ENCODE measurements at places on chromosomes 6 and 20.

GRCh38 chr6:85464722-85465150, 14.9 kb downstream of the NT5E start:
- no peak for DNase-seq

- peak; percentile 86 for DNase-seq
Observed at GRCh38 chr20:36544134-36545018, 3.1 kb downstream of the MYL9 start.

DNA sequence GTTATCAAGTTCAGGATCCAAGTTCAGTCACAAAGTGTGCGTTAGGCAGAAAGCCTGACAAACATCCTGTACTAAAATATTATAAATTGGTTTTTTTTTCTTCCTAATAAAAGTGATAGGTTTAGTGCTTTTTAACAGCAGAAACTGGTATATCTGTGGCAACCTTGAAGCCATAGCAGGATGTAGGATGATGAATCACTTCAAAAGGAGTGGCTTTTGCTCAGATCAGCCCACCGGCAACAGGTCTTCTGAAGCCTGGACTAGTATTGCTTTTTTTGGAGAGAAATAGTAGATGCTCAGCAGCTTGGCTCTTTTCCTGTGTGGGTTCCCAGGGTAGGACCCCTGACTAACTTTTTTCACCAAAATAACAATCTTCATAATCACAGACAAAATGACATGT, 190.8 kb downstream of the EPM2A start:
- no peak for DNase-seq

DNA sequence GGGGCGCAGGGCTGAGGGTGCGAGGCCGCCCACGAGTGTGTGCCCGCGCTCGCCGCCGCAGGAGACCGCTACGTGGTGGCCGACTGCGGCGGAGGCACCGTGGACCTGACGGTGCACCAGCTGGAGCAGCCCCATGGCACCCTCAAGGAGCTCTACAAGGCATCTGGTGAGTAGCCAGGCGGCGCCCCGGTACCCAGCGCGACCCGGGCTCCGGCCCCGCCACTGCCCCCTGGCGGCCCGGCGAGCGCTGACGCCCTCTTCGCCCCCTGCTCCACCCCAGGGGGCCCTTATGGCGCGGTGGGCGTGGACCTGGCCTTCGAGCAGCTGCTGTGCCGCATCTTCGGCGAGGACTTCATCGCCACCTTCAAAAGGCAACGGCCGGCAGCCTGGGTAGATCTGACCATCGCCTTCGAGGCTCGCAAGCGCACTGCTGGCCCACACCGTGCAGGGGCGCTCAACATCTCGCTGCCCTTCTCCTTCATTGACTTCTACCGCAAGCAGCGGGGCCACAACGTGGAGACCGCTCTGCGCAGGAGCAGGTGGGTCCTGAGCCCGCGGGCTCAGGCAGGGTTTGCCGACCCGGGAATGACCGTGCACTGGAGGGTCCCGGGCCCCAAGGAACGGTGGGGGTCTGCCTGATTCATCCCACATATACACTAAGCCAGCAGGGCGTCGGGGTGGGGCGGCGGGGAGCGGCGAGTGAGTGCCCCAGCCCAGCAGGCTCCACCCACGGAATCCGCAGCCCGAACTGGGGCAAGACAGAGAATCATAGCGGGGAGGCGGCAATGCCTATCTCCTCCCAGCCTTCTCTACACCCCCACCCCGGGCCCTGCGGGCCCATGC, 17.4 kb downstream of the HSPA12B start:
- DNase-seq, result no peak

DNA sequence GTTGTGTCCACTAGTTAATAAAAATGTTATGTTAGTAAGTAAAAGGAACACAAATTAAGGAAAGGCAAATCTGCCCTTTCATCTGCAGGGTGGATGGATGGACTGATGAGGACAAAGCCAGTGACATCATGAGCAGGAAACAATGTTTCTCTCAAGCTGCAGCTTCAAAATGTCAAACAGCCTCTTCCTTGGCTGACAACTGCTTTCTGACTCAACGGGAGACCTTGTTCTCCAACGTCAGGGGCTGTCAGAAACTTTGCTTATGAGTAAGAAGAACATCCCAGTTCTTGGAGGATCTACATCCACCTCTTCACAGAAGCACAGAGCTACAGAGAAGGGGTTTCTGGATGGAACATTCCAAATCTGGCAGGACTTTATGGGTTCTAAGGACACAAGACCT, 6.0 kb downstream of the CST2 start:
- no peak for DNase-seq

GRCh38 chr20:43477193-43477592, 19.5 kb downstream of the SRSF6 start:
- DNase-seq, result no peak

GRCh38 chr6:6865611-6866010, 242.2 kb upstream of the RREB1 start:
- no peak for DNase-seq

DNA sequence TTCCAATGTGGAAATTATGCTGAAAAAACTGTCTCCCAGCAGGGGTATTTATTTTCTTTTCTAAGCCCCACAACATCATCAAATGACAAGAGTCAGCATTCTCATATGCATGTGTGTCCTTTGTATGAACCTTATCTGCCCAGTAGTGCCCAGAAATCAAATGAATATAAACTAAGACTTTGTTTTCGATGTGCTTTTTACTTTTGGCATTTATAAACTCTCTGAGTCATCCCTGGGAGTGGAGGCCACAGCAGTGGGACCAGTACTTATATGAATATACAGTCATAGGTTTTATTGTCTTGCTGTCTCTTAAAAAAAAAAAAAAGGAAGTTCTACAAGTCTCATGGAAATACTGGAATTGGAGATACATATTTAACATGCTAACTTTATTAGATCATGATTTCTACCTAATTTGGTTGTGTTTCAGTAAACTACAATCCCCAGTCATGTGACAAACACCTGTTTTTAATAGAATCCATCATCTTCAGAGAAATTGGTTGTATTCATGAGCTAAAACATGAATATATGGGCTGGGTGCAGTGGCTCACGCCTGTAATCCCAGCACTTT, 99.2 kb upstream of the TMEM181 start:
- peak; percentile 70 for DNase-seq

GRCh38 chr6:144777249-144777648, 492.1 kb downstream of the UTRN start:
- no peak for DNase-seq

DNA sequence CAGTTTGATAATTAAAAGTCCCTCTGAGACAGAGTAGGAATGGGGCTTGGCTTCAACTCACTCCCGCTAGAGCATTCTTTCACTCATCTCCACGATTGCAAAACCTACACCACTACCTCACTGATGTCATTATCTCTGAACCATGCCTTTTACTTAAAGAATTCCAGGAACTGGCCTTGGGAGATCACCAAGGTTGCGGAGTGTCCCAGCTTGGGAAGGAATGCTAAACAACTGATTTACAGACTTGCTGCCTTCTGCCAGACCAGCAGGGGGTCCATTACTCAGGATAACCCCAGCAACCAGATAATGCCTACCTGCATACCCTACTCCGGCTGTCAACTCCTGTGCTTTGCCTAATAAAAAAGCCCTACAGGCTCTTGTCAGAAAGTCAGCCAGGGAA, 102.2 kb upstream of the RALGAPA2 start:
- no peak for DNase-seq

DNA sequence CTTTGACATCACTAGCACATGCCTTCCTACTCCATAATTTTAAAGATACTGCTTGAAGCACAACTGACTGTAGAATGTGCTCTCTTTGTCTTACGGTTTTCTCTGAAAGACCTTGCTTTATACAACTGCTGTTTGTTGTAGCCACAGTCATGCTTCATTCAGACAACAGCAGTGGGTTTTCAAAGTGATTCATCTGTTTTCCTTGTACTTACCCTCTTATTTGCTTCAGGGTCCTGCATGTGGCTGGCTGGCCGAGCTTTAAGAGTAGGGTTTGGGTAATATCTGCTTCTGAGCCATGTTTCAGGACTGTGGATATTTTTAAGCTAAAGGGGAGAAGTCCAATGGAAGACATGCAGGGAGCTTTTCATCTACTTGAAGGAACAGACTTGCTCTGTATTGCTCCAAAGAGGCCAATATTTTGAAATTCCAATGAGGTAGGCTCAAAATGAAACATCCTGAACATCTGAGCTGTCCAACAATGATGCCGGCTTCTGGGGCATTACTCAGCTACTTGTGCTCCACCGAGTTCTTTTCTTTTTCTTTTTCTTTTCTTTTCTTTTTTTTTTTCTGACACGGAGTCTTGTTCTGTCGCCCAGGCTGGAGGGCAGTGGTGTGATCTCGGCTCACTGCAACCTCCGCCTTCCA, 160.2 kb upstream of the SGK1 start:
- DNase-seq, result no peak

GRCh38 chr6:33151050-33151449, 41.2 kb downstream of the COL11A2 start:
- DNase-seq, result no peak

GRCh38 chr6:139371421-139372203, 2.8 kb downstream of the CITED2 start:
- no peak for DNase-seq

GRCh38 chr6:150118203-150118602, 24.6 kb upstream of the PPP1R14C start:
- no peak for DNase-seq

DNA sequence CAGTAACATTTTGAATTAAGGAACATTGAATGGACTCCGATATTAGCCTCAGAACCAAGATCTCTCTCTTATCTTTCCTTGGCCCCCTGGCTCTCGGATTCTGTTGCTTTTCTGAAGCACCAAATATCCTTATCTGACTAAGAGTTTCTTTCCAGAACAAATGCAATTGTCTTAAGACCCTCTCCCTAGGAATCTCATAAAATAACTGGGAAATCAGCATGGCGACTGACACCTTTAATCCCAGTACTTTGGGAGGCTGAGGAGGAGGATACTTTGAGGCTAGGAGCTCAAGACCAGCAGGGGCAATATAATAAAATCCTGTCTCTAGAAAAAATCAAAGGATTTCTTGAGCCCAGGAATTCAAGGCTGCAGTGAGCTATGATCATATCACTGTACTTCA, 984.5 kb downstream of the HACE1 start:
- no peak for DNase-seq

GRCh38 chr6:151962246-151962846, 154.9 kb downstream of the ESR1 start:
- DNase-seq, result no peak

DNA sequence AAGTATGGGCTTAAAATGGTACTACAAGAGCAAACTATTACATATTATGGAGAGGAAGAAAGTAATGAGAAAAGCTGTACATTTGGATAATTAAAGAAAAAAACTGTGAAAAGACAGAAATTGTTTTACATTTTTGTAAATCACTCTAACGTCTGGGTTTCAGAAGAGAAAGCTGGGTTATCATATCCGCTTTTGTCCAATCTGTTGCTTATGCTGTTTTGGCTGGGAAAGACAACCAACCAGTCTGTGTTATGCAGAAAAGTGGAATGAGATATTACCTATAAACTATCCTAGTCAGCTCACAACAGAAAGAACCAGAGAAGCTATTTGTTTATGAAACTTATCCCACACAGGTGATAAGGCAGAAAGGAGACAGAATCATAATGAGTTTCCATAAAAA, 32.4 kb downstream of the REV3L start:
- DNase-seq, result no peak

- no peak for DNase-seq
Observed at GRCh38 chr6:125717120-125717731, 32.2 kb upstream of the HEY2 start.

DNA sequence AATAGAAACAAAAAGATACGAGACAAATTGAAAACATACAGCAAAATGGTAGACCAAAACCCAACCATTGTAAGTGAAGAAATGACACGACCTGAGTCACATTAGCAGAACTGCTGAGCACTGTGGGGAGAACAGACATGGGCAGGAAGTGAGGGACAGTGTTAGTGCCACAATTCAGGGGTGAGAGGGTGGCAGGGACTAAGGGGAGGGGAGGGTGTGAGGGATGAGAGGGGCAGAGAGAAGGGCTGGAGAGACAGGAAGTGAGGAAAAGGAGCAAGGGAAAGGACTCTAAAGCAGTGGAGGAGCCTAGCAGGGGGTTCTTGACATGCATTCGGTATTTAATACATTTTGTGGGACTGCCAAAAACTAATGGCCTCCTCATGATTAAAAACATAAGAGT, 45.0 kb upstream of the TRIM26 start:
- DNase-seq, result no peak

- no peak for DNase-seq
Observed at GRCh38 chr20:19431906-19432305, 219.5 kb downstream of the SLC24A3 start.

DNA sequence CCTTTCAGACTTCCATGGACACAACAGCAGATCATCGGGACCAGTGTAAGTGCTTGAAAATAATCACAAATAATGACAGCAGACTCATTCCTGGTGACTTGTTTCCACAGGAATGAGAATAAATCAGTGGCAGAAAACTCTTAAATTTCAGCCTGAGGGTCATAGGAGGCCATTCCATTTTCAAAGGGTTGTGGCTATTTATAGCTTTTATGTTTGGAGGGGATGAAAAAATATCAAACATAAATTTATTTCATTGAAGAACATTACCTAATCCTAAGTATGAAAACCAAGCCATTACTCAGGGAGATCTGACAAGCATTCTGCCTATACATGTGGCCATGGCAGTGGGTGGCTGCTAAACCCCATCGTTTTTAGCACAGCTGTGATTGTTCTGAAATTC, 173.6 kb upstream of the CNR1 start:
- DNase-seq, result no peak

- DNase-seq, result no peak
Observed at GRCh38 chr6:25889877-25890853, 16.1 kb upstream of the SLC17A3 start.
